ENCODE measurements at places on chromosomes 16 and 17.
A peak's percentile ranks its signal among the peaks of the same experiment; 100 is the strongest.

GRCh38 chr17:37106049-37106448 is 157.3 kb downstream of the AATF start:
- ATAC-seq = no peak

DNA sequence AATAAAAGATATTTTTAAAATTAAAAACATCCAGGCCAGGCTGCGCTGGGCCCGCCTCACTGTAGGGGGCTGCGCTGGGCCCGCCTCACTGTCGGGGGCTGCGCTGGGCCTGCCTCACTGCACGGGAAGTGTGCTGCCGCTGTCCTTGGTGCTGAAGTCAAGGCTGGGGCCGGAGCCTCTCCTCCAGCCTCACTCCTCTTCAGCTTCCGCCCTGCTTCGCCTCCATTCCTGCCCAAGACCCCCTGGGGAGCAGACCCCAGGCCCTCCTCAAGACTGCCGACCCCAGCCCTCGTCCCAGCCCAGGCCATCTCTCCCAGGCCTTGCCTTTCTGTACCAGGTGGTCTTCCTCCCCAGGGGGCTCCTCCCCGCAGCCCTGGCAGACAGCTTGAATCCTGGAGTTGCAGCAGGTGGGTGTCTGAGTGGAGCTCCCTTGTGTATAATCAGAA is 26.2 kb downstream of the ENDOV start:
- ATAC-seq = no peak

- no peak for ATAC-seq
Measured at GRCh38 chr16:70805380-70805779, 4.4 kb upstream of the VAC14 start.

DNA sequence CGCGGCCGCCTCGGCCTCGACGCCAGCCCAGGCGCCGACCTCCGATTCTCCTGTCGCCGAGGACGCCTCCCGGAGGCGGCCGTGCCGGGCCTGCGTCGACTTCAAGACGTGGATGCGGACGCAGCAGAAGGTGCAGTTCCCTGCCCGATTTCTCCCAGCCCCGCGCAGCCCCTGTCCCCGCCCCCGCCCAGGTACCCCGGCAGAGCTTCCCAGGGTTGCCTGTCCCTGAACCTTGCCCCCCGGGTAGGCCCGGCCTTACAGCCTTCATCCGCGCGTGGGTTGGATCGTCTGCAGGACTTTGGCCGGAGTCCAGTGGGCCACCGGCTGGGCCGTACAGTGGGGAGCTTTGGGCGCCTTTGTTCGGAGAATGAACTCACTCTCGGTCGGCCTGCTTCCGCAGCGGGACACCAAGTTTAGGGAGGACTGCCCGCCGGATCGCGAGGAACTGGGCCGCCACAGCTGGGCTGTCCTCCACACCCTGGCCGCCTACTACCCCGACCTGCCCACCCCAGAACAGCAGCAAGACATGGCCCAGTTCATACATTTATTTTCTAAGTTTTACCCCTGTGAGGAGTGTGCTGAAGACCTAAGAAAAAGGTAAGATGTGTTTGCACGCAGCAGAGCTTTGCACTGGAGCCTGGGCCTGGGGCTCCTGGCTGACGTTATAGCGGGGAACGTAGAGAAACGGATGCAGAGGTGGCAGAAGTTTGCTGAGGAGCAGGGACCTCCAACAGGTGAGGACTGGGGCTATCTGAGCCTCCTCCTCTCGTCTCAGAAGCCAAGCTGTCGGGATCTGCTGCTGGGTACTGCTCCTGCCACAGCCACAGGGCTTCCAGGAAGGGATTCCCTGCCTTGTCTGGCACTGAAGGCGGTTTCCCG is 593 bp downstream of the GFER start:
- ATAC-seq = peak; percentile 3

DNA sequence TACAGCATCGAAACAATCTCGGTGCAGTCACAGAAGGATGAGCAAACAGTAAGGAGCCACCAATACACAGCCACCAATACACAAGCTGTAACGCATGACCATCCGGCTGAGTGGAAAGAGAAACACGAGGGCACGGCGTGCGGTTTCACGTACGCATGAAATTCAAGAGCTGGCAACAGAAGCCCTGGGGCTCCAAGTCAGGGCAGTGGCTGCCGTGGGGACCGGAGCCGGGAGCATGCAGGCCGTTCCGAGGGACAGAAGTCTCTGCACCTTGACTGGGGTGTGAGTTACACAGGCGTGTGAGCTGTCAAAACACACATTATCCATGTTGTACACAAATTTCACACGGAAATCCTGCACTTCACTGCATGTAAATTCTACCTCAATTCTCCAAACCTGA is 50.6 kb upstream of the METRNL start:
- ATAC-seq = no peak

DNA sequence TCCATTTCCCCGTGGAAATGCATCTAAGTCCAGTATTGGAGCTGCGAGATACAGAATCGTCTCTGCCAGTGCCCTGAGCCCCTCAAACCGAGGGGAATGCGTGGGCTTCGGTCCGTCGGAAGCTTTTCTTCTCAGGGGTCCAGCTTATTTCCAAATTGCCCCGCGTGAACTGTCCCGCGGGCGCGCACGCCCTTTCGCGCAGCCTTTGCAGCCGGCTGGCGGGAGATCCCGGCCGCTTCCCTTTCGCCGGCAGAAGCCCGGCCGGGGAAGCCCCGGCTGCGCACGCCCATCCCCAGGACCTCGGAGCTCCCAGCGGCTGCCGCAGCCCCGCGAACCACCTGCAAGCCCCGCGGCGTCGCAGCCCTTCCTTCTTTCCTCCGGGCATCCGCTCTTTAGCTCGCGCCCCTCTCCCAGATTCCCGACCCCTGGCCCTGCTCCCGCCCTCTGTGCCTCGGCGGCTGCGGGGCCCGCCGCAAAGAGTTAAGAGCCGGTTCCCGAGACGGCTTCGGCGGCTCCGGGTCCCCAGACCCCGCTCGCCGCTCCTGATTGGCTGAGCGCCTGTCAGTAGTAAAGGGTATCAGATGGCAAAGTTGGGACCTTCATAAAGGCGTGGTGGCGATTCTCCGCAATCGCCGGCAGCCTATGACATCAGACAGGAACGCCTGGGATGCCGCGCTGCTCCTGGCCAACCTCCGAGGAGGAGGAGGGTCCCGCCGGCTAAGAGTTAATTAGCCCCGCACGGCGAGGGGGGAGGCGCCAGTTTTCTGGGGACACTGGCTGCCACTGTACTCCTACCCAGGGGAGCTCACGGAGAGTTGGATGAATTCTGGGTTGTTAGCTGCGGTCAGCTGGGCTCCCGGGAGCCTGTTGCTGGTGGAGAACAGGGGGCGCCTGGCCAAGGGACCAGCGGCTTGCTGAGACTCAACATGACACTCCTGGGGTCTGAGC is at the start of gene MYOCD:
Gene MYOCD, plus strand, starts transcription at position 628 of the 948 bp plus-strand sequence. Its CDS starts 299 bp downstream, at position 927.
- peak; percentile 63 for ATAC-seq

All from gastroesophageal sphincter (tissue), 4 donors.